Spinal cord (tissue), 10 donors: ENCODE measurements at places on chromosomes 4 and X. TPM values are rescaled to one million over a fixed set of nuclear protein-coding genes. Genes with fewer than 3 reads are reported as not detected.

The EDA2R gene
- total RNA-seq: 1.7 TPM

The ZNF275 gene
- 13.7 TPM for total RNA-seq

The CITED1 gene
- total RNA-seq: 4.3 TPM

The GPR82 gene
- total RNA-seq: 0.17 TPM

DNA sequence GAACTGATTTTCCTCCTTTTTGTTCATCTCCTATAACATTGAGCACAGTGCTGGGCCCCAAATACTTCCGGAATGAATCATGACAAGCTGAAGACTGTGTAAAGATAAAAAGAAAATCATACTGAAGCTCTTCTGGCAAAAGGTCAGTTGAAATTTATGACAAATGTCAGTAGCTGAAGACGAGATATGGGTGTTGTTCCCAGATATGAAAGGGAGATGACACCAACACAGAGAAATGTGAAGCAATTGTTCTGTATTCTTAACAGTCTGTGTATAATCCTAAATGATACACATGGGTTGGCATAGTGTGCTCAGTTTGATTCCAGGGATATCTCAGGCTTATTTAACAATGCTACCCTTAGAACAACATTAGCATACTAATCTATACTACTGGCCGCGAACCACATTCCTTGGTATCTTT lies 170.5 kb upstream of the PITX2 start:
- no peak overlapping the region for H3K4me3 ChIP-seq
- DNase-seq: no peak

DNA sequence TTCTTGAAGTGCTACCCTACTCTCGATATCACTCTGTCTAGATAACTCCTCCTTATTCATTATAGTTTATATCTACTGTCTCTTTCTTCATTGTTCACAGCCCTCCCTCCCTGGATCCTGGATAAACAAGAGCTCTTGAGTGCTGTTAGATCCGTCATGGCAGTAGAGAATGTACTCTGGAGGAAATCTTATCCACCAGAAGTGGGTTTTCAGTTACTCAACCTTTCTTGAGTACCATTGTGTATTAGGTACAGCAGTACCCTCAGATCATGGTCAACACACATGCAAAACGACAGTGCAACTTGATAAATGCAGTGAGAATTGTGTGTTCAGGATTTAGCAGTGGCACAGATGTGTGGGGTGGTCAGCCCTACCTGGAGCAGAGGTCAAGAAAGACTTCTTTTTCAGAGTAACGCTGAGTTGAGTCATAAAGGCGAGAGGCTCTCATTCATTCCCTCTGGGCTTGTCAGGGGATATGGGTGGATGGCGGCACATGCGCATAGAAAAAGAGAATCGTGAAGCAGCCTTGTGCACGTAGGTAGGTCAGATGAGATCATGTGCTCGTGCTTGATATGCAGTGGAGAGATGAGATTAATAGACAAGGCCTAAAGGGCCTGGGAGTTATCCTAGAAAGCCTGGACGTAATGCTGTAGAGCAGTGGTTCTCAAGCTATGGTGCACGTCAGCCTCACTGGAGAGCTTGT lies 89.5 kb downstream of the SNX25 start:
- no peak overlapping the region for H3K27ac ChIP-seq
- no peaks in the 10 kb centered on the region for H3K27me3 ChIP-seq
- H3K4me3 ChIP-seq: no peak overlapping the region
- DNase-seq: no peak

The NXF2 gene
- not detected for total RNA-seq
